ENCODE measurements at places on chromosomes 16 and 17.

DNA sequence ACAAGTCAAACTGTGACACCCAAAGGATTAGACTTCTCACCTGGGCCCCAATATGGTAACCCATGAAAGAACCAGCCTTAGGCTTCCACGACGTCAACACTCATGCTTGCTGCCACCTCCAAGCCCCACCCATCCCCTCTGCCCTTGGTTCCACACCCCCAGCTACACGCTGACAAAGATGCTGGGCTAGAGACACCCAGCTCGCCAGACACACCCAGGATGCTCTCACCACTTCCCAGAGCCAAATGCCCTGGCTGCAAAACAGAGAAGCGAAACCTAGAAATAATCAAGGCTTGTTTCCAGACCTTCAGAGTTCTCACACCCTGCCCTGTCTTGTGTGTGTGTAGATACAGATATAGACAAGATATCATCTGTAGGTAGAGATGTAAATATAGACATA, 26.0 kb upstream of the ADCY9 start:
- peak; percentile 1 for DNase-seq

- DNase-seq = no peak
These were observed 80.5 kb downstream of the ATF7IP2 start for GRCh38 chr16:10466313-10466712.

GRCh38 chr17:27627514-27627913, 3.5 kb upstream of the LGALS9 start:
- DNase-seq = no peak

- peak; percentile 30 for DNase-seq
These were observed at the start of gene STX1B for GRCh38 chr16:31010585-31011325. TSS of gene STX1B (minus strand) at chr16:31010638. CDS start at chr16:31010396, 242 bp downstream.

DNA sequence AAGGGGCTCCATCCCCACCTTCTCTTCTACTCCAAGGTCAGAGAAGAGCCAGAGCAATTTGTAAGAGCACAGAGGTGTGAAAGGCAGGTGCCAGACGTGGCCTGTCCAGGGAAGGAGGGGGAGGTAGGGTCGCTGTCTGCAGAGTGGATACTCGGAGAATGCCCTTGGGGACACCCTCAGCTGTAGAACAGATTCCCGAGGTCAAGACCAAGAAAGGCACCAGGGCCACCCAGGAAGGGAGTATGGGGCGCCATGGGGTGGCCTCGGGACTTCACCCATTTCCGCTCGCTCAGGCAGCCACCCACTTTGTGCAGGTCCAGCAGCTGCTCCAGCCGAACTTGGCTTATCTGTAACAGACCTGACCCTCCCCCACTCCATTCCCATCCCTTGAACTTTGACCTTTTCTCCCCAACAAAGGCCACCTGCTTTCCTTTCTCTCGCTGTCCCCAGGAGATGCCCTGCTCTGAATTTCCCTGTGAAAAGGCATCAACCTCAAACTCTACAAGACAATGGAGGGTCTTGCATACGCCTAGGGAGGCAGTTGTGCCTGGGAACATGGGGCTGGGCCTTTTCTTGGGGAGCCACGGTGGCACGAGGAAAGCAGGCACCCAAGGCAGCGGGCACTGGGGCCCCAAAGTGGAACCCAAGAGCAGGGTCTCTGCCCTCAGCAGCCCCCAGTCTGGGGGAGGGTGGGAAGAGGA, 11.3 kb upstream of the AXIN2 start:
- no peak for DNase-seq

GRCh38 chr17:37317867-37318266, 57.9 kb upstream of the C17orf78 start:
- DNase-seq = no peak

DNA sequence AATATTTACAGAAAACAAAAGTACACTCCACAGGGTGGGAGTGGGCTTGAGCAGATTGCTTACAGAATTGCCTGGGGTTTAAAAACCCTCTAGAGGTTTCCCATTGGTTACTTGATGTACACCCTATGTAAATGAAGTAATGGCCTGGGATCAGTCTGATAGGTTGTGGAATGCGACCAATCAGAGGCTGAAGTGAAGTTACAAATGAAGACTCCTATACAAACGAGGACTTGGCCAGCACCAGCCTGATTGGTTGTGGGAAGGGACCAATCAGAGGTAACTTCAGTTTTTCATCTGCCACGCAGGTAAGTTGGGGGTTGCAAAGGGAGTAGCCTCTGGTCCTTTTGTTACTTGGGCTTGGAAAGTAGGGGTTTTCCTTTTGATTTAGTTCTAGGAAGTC, 8.8 kb downstream of the EEF2K start:
- no peak for DNase-seq

DNA sequence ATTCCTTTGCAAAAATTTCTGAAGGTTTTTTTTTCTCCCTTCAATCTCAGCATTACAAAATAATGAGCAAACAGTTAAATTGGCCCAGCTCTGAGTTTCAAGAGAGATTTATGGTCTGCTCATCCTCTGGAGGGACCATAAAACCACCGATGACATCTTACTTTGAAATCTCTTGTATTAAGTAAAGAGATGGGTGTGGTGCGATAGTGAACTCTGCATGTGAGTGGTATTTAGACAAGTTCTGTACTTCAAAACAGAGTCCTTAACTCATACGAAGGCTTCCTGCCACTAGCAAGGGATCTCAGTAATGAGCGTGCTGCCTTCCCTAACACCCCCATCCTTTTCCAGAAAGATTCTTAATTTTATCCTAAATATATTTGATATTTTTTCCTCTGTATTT, 2.1 kb downstream of the FAM20A start:
- DNase-seq = no peak

GRCh38 chr16:85522842-85523601, 90.1 kb upstream of the GSE1 start:
- DNase-seq = no peak

DNA sequence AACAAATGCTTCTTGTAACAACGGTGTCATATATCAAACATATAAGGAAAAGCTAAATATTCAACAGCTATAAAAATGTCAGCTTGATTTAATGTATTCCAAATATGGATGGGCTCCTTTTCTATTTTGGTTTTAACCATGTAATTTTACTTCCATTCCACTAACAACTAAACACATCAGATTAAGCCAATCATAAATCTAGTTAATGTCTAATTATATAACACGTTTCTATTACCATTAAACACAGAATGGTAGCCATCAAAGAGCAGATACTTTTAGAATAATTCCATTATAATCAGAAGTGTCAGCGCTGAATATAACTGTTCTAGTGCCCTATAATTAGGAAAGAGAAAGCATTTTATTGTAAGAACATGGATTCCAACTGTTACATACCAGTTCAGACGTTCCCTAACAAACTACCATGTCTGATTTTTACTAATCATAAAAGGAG, 10.0 kb downstream of the CMC2 start:
- no peak for DNase-seq

- no peak for DNase-seq
These were observed 580 bp downstream of the TANC2 start for GRCh38 chr17:62966426-62967204.

GRCh38 chr16:84443166-84443802, 61.2 kb downstream of the MEAK7 start:
- DNase-seq = no peak

DNA sequence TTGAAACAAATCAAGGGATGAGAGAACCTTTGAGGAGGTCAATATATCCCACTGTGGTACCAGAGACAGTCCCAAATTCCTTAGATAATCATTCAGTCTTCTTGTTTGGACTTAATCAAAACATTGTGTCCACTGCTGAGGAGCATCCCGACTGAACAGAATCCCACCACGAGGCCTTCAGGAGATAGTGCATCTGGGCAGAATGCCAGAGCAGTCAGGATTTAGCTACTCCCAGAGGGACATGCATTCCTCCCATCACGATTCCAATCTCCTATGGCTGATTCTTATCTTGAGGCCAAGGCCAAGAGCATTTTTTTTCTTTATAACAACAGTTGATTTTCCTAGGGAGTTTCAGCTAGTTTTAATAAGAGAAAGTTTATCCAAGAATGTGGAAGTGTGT, 87.4 kb upstream of the COX10 start:
- DNase-seq = no peak

DNA sequence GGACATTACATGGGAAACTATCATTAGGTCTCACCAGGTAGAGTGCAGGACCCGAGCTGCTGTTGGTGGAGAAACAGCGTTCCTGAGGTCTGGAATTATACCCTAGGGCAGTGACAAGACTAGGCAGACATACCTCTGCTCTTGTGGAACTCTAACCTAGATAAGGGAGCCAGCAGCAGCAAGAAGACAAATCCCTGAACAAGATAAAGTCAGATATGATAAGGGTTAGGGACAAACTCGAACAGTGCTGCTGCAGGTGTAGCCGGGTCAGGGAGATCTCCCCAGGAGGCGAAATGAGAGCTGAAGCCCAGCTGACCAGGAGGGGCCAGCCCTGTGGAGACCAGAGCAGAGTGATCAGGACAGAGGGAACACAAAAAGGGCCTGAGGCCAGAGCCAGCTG, 34.7 kb downstream of the ARSG start:
- DNase-seq = no peak

GRCh38 chr16:84925092-84925772, 86.1 kb downstream of the ZDHHC7 start:
- peak; percentile 45 for DNase-seq

DNA sequence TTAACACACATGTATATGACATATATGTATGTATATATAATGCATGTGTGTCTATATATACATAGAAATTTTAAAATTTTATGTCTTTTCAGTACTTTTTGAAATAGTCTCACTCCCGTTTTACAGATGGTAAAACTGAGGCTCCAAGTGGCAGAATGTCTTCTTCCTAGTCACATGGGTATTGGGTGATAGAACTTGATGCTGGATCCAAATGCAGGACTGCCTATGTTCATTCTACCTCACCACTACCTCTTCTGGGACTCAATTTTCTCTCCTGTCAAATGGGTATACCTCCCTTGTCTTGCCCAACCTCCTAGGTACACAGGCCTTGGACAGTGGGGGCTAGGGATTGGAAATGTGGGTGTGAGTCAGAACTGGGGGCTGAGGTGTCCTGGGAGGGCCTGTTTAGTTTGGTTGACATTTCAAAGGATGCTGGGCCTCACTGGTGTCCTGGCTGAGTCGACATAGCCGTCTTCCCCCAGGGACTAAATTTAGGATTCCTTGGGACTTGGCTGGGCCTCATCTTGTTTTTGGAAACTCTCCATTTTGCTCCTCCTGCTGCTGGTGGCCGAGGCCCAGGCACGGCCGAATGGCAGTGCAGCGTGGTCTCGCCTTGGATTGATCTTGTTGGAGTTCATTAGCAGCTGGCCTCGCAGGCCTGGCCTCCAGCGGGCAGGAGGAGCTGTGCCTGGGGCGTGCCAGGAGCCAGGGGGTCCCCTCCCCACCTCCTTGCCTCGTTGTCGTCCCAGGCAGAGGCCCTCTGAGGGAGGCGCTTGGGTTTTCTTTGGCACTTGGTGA, 25.9 kb downstream of the NKD1 start:
- DNase-seq = no peak

DNA sequence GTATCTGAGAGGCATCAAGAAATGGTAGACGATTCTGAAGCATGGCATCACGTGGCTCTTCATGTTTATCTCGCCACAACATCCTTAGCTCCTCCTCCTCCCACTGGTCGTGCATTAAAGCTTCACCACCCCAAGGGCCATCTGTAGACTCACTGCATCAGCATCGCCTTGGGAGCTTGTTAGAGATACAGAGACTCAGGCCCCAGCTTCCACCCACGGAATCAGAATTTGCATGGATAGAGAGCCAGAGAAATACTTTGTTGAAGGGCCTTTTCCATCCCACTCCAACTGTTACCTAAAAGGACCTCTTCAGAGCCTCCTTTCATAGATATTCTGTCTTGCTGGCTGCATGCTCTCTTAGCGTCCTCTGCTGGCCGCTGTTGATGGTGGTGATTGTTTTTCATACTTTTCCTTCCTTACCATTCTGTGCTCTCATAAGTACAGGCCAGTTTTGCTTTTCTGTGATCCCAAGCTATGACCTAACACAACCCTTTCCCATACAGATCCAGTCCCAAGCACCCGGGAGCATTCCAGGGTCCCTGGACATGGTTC, 1049.4 kb upstream of the EEF2KMT start:
- no peak for DNase-seq

DNA sequence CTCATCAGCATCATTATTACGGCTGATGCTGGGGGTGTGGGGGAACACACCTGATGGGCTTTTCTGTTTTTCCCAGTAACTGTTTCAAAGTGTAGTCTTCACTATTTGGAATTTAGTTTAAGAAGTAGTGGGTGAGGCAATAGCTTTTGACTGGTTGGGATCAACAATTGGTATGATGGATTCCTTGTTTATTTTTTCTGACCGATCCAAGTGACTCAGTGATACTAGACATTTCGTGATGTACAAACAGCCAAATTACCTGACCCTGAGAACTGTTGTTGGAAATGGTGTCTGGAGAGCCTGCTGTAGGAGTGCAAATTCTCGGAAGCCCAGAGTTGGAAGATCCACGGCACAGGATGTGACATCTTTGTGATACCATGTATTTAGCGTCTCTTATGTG, 204.2 kb downstream of the PRKCA start:
- no peak for DNase-seq

DNA sequence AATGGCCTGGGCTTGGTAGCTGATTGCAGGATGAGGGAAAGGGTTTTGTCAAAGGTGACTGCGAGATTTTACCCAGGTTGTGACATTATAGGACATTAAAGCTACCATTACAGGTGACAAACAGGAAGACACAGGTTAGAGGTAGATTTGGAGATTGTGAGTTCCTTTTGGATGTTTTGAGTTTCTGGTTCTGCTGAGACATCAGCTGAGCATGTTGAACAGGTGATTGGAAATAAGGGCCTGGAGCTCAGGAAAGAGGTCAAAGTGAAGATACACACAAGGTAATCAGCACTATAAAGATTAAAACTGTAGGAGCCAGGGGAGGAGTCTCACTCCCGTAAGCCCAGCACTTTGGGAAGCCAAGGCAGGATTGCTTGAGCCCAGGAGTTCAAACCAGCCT, 6.0 kb downstream of the GSDMA start:
- DNase-seq = no peak
